Right kidney (tissue), 9 donors: ENCODE measurements at places on chromosomes 13 and 19.

DNA sequence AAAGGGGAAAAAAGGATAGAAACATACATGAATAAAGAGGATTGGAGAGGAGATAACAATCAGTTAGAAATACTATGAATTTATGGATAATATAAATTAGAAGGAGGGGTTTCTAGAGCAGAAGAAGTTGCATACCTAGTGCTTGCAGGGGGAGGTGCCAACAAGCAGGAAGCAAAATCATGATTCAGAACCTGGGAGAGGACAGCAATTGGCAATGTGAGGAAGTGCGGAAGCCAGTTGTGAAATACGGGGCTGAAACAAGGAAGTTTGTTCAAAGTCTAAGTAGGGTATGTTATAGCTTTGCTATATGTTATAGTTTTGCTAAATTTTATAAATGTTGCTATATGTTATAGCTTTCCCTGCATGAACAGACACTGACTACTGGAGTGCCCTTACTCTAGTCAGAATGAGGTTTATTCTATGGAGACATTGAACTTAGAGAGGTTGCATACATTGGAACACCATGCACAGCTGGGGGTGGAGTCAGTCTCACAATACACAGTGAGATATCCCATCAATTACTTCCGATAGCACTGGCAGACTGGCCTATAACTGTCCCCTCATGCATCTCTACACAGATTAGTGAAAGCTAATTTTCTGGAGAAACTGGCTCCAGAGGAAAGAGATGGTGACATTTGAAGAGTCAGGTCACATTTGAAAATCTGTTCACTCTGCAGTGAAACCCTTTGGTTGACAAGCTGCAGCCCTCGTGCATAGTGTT lies 92.1 kb downstream of the GPC6 start:
- no peak for DNase-seq

DNA sequence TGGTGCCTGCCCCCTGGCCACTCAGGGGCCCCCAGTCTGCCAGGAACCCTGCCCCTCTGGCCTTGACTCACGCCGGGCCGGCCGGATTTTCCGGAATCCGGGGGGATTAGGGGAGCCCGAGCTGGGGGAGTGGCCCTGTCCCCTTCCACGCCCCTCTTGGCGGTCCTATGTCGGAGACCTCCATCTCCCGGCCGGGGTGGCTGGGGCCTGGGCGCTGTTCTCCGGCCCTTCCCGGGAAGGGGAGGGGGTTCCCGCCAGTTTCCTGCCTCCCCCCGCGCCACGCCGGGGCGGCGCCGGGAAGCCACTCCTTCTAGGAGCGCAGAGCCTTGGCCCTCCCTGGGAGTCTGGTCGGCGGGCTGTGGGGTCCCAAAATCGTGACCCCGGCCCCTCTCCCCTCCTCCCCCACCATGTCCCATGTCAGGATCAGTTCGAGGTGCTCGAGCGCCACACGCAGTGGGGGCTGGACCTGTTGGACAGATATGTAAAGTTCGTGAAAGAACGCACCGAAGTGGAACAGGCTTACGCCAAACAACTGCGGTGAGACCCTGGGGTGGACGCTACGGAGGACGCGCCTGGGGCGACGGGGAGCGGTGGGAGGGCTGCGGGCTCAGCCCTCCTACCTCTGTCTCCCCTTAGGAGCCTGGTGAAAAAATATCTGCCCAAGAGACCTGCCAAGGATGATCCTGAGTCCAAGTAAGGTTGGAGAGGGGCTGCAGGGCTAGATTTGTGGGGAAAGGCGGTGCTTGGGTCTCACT lies 1.3 kb downstream of the TRIP10 start:
- peak; percentile 68 for DNase-seq

DNA sequence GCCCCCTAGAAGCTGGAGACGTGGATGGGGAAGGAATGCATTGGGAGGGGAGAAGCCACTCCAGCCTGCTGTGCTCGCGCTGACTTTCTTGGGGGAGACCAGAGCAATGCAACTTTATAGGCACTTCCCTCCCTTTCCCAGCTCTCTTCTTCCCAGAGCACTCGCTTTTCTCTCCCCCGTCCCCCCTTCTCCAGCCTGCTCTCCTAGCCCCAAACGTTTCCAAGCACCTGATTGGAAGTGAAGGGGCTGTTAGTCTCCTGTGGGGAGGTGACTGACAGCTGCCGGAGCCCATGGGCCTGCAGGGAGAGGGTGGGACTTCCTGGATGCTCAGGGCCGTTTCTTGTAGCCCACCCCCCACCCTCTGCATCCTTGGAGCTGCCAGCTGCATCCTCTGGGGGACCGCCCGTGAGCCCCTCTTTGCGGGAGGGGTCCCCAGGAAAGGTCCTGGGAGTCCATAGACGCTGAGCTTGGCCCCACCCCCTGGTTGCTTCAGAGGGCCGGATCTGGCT lies 2.5 kb downstream of the HDGFL2 start:
- peak; percentile 42 for DNase-seq

DNA sequence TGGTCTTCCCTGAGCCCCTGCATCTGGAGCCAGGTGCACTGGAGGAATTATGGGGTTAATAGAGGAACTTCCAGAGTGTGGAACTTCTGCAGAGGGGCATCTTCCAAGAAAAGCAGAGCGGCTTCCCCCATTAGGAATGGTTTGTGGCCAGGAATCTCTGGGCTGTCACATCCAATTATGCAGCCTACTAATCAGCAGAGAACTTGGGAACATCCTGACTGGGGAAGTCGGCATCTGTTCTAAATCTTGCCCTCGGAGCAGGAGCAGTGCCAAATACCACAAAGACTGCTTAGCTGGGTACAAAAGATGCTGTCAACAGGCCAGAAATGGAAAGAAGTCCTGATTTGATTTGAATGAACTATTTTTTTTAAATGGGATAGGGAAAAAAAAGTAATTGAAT lies 435.1 kb downstream of the ZNF536 start:
- no peak for DNase-seq

DNA sequence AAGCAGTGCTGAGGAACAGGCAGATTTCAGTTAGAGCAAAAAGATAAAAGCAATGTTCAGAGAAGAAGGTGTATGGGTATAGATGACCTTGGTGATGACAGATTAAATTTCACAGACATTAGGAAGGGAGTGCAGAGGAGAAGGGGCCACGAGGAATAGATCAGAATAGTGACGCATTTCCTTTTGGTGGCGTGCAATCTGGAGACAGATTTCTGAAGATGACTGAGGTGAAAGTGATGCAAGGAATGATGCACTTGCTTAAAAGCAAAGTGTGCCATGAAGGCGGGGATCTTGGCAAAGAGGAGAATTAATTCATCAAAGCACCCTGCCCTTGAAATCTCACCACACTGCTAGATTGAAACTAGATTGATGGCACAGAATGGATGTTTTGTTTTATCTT lies 202.4 kb downstream of the ITGBL1 start:
- no peak for DNase-seq

DNA sequence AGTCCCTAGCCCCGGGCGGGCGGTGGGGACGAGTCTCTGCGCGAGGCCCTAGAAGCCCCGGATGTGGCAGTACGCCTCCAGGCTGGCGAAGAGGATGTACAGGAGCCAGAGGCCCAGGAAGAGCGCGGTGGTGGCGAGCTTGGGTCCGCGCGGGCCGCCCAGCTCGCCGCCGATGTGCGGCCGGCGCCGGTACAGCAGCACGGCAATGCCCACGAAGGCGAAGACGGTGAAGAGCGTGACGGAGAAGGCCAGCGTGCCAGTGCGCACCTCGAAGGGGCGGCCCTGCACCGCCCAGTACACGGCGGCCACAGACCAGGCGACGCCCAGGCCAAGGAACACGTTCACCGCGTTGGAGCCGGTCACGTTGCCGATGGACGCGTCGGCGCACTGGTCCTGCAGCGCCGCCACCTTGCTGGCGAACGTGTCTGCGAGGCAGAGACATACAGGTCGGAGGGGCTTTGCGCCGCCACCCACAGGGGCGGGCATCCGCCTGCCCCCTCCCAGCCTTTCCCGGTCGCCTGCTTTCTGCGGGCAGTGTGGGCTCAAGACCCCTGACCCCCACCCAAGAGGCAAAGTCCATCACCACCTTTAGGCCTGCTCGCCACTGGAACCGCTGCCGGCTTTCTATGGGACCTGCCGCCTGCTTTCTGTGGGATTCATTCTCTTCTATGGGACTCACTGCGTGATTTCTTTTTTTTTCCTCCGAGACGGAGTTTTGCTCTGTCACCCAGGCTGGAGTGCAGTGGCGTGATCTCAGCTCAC lies 10.9 kb upstream of the MEIS3 start:
- peak; percentile 68 for DNase-seq

- no peak for DNase-seq
These were observed 7.8 kb upstream of the UBL3 start for GRCh38 chr13:29858231-29858630.

- peak; percentile 71 for DNase-seq
These were observed 141 bp downstream of the TRPC4 start for GRCh38 chr13:37869506-37869755.

GRCh38 chr19:31515931-31516330 lies 166.7 kb upstream of the TSHZ3 start:
- DNase-seq: no peak

- no peak for DNase-seq
These were observed 43.1 kb downstream of the TEX29 start for GRCh38 chr13:111363591-111363990.

DNA sequence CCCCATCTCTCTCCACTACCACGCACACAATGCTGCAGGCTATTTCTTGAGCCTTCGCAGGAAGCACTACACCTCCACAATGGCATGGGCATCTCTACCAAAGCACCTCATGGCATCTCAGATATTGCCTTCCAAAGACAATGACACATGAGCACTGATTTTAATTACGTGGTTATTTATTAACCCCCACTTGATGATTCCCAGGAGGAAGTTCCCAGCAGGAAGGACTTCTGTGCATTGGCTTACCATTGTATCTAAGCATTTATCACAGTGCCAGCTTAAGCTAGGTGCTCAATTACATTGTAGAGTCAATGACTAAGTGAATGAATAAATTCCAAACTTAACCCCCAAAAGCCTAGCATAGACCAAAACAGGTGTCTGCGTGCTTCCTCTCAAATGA lies 101.4 kb downstream of the ABCC4 start:
- no peak for DNase-seq

GRCh38 chr13:71838842-71839241 lies 28.2 kb downstream of the DACH1 start:
- DNase-seq: no peak

GRCh38 chr13:49976314-49977258 lies 20.3 kb upstream of the TRIM13 start:
- peak; percentile 21 for DNase-seq

- DNase-seq: no peak
These were observed 1.4 kb downstream of the CUL4A start for GRCh38 chr13:113210833-113211232.

DNA sequence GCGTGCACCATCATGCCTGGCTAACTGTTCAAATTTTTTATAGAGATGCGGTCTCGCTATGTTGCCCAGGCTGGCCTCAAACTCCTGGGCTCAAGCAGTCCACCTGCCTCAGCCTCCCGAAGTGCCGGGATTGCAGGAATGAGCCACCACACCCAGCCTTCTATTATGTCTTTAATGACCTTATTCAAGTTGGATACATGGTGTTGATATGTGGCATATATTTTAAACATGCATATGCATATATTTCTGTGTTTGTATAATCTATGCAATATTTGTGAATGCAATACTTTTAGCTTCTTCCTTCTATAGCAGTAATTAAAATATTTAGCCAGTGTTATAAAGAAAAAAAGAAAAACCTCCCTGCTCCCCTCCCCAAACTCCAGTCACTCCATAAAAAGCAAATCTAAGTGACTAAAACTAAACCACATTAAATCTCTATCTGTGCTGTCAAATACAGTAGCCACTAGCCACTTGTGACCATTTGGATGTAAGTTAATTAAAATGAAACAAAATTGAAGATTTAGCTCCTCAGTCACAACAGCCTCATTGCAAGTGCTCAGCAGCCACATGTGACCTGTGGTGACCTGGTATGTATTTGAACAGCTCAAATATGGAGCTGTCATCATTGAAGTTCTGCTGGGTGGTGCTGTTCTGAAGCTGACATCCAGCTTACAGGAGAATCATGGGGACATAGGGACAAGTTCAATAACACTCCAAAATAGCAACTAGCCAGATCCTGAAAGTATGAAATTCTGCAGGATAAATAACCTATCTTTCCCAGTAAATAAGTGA lies 27.4 kb downstream of the FCGBP start:
- no peak for DNase-seq

GRCh38 chr13:30565658-30566057 lies 52.1 kb upstream of the USPL1 start:
- DNase-seq: no peak

DNA sequence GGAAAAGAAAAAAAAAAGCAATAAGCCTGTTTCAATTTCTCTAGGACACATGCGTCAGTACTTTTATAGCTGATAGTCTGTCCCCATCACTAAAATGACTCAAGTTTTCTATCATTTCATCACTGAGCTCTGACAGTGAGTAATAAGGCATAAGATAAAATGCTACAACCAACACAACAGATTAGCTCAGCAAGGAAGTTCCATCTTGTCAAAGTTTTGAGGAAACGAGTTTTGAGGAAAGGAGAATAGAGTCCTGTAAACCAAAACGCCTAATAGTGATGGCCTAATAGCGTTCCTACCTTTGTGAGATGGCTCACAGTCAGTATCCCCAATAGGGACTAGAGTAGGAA lies 145.1 kb downstream of the LACC1 start:
- no peak for DNase-seq

- DNase-seq: peak; percentile 5
These were observed 1639.9 kb downstream of the EFNB2 start for GRCh38 chr13:104895521-104895920.

DNA sequence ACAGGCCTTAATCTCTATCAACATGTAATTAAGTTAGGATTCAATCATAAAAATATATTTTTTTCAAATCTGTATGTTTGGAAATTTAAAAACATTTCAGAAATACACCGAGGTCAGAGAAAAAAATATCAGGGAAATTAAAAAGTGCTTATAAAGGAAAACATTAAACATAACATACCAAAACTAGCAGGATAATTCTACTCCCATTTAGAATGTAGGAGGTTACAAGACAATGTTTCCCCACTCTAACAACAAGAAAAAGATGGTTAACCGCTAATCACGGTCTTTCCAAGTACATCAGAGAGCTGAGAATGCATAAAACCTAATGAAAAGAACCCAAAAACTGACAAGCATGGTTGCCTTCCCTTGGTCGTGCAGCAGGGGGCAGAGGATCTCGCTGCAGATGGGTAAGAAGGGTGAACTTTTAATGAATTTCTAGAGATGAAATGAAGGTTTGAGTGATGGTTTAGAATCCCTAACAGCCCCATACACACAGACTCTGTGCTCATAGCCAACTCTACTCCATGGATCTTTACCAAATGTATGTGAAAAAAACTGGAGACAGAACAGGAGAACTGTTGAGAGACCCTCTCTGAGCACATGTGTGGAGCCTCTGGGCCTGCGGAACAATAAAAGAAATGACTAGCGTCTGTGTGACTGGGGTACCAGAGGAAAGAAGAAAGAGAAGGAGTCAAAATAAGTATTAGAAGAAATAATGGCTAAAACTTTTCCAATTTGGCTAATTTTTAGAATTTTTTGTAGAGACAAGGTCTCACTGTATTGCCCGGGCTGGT lies 51.3 kb upstream of the LSM14A start:
- DNase-seq: no peak

GRCh38 chr19:50258918-50259372 lies 55.5 kb downstream of the MYH14 start:
- no peak for DNase-seq
